ENCODE measurements at places on chromosomes 13 and 19. TPM values are rescaled to one million over a fixed set of nuclear protein-coding genes. Genes with fewer than 3 reads are reported as not detected.

DNA sequence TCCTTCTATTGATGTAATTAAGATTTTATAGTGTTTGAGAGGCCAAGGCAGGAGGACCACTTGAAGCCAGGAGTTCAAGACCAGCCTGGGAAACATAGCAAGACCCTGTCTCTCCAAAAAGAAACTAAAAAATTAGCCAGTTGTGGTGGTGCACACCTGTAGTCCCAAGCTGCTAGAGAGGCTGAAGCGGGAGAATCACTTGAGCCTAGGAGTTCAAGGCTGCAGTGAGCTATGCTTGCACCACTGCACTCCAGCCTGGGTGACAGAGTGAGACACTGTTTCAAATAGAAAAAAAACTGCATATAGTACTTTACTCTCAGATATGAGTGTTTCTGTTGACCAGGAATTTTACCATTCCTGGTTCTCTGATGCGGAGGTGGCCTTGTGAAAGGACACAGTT is 48.9 kb downstream of the CDADC1 start:
- no peak overlapping the region for H3K27ac ChIP-seq
- no peaks in the 10 kb centered on the region for H3K4me1 ChIP-seq
- peaks cover 7% of the 10 kb centered on the region for H3K36me3 ChIP-seq
- no peaks in the 10 kb centered on the region for H3K27me3 ChIP-seq

DNA sequence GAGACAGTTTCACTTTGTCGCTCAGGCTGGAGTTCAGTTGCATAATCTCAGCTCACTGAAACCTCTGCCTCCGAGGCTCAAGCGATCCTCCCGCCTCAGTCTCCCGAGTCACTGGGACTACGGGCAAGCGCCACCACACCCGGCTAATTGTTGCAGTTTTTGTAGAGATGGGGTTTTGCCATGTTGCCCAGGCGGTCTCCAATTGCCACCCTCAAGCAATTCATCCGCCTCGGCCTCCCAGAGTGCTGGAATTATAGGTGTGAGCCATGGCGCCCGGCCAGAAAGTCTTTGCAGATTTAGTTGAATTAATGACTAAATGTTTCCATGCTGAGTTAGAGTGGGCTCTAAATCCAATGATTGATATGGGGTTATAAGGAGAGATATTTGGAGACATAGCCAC is 4.5 kb upstream of the CADM4 start:
- no peak overlapping the region for H3K27ac ChIP-seq
- DNase-seq: no peak
- H3K4me1 ChIP-seq: peaks cover 7% of the 10 kb centered on the region
- H3K4me3 ChIP-seq: no peak overlapping the region

GRCh38 chr13:110340812-110341444 is 33.8 kb downstream of the COL4A2 start:
- peak; percentile 59 for DNase-seq
- H3K27ac ChIP-seq: no peak overlapping the region
- H3K36me3 ChIP-seq: no peaks in the 10 kb centered on the region
- H3K27me3 ChIP-seq: peaks cover 34% of the 10 kb centered on the region

DNA sequence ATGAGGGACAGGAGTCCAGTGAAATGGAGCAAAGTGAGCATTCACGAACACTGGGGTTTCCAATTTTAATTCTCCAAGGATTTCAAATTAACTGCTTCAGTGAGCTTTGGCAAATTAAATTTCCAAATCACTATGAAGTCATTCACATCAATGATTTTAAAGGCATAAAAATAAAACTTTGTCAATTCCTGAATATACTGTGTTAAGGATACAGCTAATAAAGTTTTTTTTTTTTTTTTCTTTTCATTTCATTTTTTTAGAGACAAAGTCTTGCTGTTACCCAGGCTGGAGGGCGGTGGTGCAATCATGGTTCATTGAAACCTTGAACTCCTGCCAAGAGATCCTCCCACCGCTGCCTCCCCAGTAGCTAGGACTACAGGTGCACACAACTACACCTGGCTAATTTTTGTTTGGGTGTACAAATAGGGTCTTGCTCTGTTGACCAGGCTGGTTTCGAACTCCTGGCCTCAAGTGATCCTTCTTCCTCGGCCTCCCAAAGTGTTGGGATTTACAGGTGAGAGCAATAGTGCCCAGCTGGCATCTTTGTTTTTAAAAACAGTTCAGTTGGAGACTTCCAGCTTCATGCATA is 21.9 kb downstream of the RBM26 start:
- H3K27ac ChIP-seq: no peak overlapping the region
- peaks cover 6% of the 10 kb centered on the region for H3K4me1 ChIP-seq
- no peaks in the 10 kb centered on the region for H3K27me3 ChIP-seq
- H3K4me3 ChIP-seq: no peak overlapping the region
- no peaks in the 10 kb centered on the region for H3K36me3 ChIP-seq
- no peak for DNase-seq

Gene MAST3
- total RNA-seq: 42.0 TPM
